Type B pancreatic cell (in vitro differentiated cells): ENCODE measurements at places on chromosomes 13 and 19. TPM values are rescaled to one million over a fixed set of nuclear protein-coding genes. Genes with fewer than 3 reads are reported as not detected.

DNA sequence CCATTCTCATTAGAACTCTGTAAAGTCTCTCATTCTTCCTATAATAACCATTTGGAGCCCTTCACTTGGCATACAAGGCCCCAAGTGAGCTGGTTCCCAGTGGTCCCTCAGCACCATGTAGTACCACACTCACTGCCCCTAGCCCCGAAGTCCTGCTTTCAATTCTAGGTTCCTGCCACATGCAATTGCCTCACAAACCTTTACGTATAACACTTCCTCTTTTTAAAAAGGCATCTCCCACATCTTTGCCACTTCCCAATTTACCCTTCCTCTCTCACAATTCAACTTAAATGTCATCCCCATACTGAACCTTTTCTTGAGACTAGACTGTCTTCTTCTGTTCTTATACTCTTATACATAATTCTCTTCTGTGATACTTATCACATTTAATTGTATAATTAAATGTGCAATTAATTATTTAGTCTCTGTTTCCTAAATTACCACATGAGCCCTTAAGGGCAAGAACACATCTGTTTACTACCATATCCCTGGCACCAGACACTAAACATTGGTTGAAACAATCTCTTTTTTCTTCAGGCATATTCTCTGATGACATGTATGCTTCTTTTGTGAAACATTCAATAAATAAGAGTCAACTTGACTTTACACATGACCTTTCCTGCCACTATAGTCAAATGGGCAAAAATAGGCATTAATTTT is 304.0 kb downstream of the SPRY2 start:
- no peak overlapping the region for H3K4me3 ChIP-seq
- DNase-seq, result no peak
- no peaks in the 10 kb centered on the region for H3K36me3 ChIP-seq
- H3K27ac ChIP-seq, result no peak overlapping the region
- peaks cover 14% of the 10 kb centered on the region for H3K4me1 ChIP-seq

- H3K27ac ChIP-seq, result no peak overlapping the region
- no peaks in the 10 kb centered on the region for H3K4me1 ChIP-seq
- H3K36me3 ChIP-seq, result peaks cover 13% of the 10 kb centered on the region
- H3K27me3 ChIP-seq, result no peaks in the 10 kb centered on the region
- DNase-seq, result no peak
- H3K4me3 ChIP-seq, result no peak overlapping the region
Measured at GRCh38 chr13:27065582-27065981, 106.0 kb downstream of the USP12 start.

- no peak for DNase-seq
- no peaks in the 10 kb centered on the region for H3K36me3 ChIP-seq
- peaks cover 3% of the 10 kb centered on the region for H3K27me3 ChIP-seq
- H3K27ac ChIP-seq, result no peak overlapping the region
- no peaks in the 10 kb centered on the region for H3K4me1 ChIP-seq
- H3K4me3 ChIP-seq, result no peak overlapping the region
Measured at GRCh38 chr19:13270514-13271105, 120.4 kb downstream of the IER2 start.

Gene PROZ
- not detected in 2 replicates for total RNA-seq

Gene ZNF20
- total RNA-seq, result 9.0 and 9.9 TPM in 2 replicates

Gene JSRP1
- total RNA-seq, result 0.72 TPM in 1 of 2 replicates, not detected in the other
